GM12891 (cell line): ENCODE measurements at places on chromosomes 4 and X.

- DNase-seq = no peak
These were observed 112.9 kb upstream of the PJA1 start for GRCh38 chrX:69278031-69278687.

- DNase-seq = peak; percentile 13
These were observed 5.8 kb downstream of the LAS1L start for GRCh38 chrX:65528705-65529340.

DNA sequence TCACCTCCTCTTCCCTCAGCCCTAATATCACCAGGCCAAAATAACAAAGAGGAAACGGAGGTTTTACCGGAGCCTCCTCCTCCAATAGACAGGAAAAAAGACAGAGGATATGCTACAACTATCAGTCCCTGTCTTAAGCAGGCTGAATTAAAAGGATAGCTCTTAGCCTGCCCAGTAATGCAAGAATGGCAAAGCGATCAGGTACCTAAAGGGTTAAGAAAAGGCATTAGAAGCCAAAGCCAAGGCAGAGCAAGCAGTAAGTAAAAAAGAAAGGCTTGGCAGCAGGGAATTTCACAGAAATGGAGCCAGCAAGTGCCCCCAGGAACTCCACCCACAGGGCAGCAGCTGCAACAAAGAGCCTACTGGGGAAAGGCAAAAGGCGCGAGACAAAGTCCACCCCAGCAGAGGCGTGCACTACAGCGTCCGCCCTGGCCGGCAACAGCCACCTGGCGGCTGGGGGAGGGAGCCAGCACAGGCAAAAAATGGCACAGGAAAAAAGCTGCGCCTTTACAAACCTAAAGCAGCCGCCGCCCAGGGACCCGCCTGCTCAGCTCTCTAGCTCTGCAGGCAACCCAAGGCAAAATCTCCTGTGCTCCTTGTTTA, 220.6 kb upstream of the ZC4H2 start:
- DNase-seq = no peak

DNA sequence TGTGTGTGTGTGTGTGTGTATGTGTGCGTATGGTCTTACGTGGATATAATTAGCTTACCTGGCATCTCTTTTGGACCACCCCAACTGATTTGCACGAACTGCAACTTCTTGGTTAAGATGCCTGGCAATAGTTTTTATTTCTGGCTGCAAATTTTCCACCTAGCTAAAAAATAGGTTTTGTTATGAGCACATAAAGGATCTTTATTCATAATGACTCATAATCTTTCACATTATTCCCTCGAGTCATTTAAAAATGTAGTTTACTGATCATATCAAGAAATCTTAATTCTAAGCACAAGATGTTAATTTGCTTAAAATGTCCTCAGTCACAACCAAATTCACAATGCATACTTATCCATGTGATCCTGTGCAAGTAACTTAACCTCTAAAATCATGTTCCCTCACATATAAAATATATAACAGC, 1.5 kb downstream of the COX18 start:
- DNase-seq = no peak

GRCh38 chrX:69221239-69222102, 56.2 kb upstream of the PJA1 start:
- DNase-seq = no peak
